ENCODE measurements at places on chromosomes 2 and 18. TPM values are rescaled to one million over a fixed set of nuclear protein-coding genes. Genes with fewer than 3 reads are reported as not detected.
A peak's percentile ranks its signal among the peaks of the same experiment; 100 is the strongest.

- no peak for DNase-seq
Observed at GRCh38 chr18:47574966-47575365, 323.5 kb upstream of the SKOR2 start.

DNA sequence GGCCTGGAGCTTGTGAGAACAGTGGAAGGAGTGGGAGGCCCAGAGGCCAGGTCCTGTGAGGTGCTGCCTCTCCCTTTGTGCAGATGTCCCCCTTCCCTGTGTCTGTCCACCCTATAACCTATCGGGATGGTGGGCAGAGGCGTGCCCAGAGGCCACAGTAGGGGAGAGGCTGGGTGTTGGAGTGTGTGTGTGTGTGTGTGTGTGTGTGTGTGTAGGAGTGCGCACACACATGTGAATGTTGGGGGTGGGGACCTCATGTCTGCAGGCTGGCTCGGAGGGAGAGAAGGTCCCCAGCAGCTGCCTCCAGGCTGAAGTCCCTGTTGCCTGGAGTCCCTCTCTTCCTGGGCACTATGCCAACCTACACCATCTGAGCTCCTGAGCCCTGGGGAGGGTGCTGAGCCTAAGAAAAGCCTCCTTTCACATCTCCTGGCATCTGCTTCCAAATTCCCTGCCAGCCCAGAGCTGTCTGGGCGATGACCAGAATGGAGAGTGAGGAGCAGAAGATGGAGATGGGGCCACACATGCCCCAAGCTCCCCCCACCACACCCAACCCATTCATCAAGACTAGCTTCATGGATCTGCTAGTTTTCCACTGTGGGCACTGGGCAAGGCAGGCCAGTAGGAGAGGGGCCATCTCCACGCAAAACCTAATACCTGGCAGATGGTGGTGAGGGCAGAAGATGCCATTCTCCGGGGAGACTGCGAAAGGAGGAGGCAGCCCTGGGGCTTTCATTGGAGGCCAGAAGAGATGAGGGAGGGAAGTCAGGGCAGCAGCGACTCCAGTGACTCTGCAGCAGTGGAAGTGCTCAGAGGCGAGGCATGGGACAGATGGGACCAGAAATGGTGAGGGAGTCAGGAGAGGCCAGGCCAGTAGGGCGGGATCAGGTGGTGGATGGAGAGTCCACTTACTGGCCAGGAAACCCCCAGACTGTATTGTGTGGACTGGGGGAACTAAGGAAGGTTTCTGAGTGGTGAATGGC, 20.3 kb downstream of the KCNK3 start:
- no peak for DNase-seq

MALL gene
- 115 TPM for polyA plus RNA-seq

UGT1A10 gene
- not detected for polyA plus RNA-seq

DNA sequence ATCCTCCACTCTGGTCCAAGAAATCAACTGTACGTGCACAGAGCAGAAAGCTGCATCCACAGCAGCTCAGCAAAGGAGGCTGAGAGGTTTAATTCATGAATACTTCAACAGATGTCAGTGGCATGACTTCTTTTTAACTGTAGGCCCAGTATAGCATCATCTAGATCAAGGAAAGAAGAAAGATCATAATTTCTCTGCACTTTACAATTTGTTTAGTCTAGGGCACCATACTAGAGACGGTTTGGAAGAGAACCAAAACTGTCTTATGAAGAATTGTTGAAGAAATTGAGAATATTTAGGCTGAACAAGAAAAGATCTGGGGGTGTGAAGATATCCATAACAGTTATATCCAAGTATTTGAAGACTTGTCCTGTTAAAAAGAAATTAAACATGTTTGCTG, 30.5 kb upstream of the MAP3K20 start:
- no peak for DNase-seq

VIT gene
- not detected for polyA plus RNA-seq

- DNase-seq = peak; percentile 44
Observed at GRCh38 chr2:64866797-64867196, 122.4 kb upstream of the SLC1A4 start.

GRCh38 chr2:174792309-174793025, 28.2 kb upstream of the CHRNA1 start:
- no peak for DNase-seq

DNA sequence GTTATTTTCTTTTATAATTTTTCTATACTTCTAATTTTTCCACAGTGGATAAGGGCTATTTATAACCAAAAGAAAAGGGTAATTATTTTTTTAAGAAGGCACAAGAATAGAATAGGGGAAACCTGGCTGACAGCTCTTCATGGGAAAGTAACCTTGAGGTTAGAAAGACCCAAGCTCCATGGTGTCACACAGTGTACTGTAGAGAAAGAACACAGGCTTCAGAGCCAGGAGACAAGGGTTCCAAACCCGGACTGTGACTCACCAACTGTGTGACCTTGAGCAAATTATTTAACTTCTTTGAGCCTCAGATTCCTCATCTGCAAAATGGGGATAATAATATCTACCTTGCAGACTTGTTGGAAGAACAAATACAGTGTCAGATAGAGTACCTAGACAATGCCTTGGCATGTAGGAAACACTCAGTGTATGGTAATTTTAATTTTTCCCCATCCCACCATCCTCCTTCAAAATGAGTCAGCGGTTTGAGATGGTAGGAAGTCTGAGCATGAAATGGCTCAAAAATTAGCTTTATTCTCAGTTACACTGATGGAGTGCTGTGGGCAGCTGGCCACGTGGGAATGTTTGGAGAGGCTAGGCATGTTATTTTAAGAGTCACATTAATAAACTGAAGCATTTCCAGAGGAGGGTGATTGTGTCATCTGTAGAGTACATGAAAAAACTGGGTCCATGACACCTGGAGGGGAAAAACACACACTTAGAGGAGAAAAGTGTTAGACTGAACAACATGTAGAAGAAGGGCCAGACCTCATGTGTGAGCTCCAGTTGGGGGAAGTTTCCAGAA, 36.7 kb downstream of the TMEM37 start:
- no peak for DNase-seq
